ENCODE measurements at places on chromosomes 5 and 9.

DNA sequence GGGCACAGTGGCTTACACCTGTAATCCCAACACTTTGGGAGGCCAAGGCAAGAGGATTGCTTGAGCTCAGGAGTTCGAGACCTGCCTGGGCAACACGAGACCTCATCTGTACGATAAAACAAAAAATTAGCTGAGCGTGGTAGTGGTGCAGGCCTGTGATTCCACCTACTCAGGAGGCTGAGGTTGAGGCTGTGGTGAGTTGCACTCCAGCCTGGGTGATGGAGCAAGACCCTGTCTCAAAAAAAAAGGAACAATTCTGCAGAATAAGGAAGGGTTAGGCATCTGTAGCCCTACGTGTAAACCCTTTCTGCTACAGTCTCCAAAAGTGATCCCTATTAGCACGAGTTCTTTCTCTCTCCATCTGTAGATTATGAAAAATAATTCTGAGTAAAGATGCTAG, 19.9 kb downstream of the CDC26 start:
- DNase-seq, result no peak

DNA sequence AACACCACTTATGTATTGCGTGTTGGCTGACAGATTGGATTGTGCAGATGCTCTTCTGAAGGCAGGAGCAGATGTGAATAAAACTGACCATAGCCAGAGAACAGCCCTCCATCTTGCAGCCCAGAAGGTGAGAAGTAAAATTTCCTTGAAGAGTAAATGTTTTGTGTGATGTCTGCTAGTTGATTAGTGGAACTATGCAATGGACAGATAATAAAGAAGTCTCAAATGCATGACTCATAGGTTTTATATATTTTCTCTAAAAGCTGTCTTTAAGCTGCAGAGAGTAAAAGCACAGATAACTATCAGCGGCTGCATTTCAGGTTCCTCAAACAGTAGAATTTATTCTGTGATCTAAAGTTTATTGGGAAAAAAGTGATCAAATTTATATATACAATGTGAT, 27.4 kb downstream of the INVS start:
- no peak for DNase-seq

GRCh38 chr5:151734064-151734408, 24.4 kb downstream of the ATOX1 start:
- no peak for DNase-seq

- no peak for DNase-seq
Measured at GRCh38 chr5:151028717-151029116, 8.3 kb downstream of the GPX3 start.

GRCh38 chr5:117999939-118000549, 988.3 kb downstream of the DTWD2 start:
- no peak for DNase-seq

- peak; percentile 29 for DNase-seq
Measured at GRCh38 chr9:75666856-75667554, 223.5 kb upstream of the PCSK5 start.

- no peak for DNase-seq
Measured at GRCh38 chr5:1668141-1668721, 131.4 kb downstream of the MRPL36 start.

DNA sequence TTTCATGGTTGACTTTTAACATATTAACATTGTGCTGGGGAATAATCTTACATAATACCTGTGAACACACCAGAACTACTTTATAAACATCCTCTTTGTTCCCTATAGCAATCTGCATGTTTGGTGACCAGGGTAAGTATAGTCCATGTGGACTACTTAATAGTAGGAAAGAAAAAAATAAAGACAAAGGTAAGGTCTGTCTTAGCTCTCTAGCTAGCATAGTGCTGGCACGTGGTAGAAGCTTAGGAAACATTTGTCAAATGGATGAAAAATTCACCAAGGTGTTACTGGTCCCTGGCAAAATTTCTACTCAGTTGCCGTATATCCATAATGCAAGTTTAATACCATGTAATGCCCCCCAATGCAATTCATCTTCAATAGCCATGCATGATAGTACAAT, 78.6 kb upstream of the ABCA1 start:
- DNase-seq, result no peak

GRCh38 chr9:115046199-115046598, 71.8 kb downstream of the TNC start:
- no peak for DNase-seq

GRCh38 chr5:38167562-38167996, 90.8 kb upstream of the EGFLAM start:
- DNase-seq, result peak; percentile 56

GRCh38 chr5:137101544-137101943, 397.6 kb downstream of the SPOCK1 start:
- DNase-seq, result peak; percentile 16

DNA sequence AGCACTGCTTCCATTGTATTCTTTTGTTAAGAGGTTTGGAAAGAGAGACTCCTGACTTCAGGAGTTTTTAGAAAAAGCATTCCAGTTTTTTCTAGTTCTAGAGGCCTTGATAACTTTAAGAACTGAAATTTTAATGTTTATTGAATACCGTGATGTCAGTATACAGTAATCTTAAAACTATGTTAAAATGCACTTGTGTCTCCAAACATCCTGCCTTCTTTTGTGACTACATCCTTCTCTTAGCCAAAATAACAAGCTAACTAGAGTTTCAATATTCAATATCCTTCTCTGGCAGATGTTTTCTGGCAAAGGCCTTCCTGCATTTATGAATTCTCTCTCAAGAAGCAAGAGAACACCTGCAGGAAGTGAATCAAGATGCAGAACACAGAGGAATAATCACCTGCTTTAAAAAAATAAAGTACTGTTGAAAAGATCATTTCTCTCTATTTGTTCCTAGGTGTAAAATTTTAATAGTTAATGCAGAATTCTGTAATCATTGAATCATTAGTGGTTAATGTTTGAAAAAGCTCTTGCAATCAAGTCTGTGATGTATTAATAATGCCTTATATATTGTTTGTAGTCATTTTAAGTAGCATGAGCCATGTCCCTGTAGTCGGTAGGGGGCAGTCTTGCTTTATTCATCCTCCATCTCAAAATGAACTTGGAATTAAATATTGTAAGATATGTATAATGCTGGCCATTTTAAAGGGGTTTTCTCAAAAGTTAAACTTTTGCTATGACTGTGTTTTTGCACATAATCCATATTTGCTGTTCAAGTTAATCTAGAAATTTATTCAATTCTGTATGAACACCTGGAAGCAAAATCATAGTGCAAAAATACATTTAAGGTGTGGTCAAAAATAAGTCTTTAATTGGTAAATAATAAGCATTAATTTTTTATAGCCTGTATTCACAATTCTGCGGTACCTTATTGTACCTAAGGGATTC, 43.1 kb downstream of the NDFIP1 start:
- peak; percentile 69 for DNase-seq

DNA sequence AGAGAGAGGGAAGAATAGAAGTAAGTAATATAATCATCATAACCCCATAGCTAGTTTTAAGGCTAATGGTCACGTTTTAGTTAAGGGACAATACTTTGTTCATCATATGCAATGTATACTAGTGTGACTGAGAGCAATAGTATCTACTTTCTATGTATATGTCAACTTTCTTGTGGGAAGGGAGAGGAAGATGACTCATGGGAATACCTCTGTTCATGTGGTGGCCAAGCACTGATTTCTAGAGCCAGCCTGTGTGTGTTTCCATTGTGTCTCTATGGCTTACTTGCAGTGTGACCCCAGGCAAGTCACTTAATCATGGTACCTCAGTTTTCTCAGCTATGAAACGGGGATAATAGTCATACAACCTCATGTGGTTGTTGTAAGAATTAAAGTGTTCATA, 639.6 kb downstream of the CETN3 start:
- DNase-seq, result no peak

GRCh38 chr9:113949571-113950078, 73.5 kb downstream of the ZNF618 start:
- DNase-seq, result no peak

DNA sequence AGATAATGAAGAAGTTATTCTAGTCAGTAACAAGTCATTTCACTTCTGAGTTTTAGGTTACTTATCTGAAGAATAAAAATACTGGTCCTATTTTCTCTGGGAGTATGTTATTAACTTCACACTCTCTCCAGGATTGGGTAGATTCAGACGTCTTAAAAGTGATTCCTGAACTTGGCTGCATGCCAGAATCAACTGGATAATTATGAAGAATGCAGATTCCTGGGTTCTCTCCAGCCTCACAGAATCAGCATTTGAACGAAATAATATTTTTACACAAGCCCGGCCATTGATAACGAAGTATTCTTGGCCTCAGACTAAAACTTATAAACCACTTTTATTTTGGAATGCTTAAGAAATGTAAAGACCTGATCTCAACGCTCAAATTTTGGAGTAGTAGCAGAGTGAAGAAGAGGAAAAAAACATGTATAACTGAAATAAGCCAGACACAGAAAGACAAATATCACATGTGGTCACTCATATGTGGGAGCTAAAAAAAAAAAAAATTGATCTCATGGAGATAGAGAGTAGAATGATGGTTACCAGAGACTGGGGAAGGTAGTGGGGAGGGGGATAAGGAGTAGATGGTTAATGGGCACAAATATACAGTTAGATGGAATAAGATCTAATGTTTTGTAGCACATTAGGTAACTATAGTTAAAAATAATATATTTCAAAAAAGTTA, 507.3 kb downstream of the ISL1 start:
- DNase-seq, result no peak

- DNase-seq, result peak; percentile 93
Measured at GRCh38 chr5:150164211-150164980, 2.2 kb upstream of the CDX1 start.
